ENCODE measurements at places on chromosomes 11 and 22.

- DNase-seq, result peak; percentile 46
Observed at GRCh38 chr11:124798991-124799347, 1.2 kb downstream of the MSANTD2 start.

- DNase-seq, result no peak
Observed at GRCh38 chr22:49600891-49601431, 226.7 kb downstream of the BRD1 start.

- no peak for DNase-seq
Observed at GRCh38 chr22:29641042-29641699, 37.7 kb downstream of the NF2 start.

DNA sequence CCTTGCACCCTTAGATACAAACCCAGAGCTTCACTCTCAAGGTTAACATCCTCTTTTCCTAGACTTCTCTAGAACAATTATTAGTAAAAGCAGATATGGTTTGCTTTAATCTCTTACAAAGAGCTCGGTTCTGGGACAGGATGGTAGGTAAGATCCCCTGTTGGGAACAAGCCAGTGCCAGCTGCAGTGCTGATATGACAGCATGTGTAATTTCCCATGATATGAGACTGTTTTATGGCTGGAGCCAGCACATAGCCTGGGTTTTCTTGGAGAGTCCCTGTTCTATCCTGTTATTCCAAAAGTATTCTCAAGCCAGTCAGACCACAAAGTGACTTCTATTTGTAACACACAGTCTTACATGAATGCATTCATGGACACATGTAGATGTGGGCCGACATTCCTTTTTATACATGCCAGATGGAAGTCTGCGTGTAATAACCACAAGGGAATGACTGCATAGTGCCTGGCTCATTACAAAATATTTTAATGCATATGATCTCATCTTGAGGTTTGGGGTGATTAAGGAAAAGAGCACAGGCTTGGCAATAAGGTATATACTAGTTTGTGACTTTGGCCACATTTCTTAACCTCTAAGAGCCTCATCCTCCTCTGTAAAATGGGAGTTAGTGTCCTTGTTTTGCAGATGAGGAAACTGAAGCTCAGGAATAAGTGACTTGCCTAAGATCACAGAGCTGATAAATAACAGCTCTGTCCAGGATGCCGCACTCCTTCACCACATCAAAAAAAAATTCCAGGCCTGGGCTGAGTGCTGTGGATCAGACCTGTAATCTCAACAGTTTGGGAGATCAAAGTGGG, 21.8 kb downstream of the CLMP start:
- DNase-seq, result peak; percentile 43

DNA sequence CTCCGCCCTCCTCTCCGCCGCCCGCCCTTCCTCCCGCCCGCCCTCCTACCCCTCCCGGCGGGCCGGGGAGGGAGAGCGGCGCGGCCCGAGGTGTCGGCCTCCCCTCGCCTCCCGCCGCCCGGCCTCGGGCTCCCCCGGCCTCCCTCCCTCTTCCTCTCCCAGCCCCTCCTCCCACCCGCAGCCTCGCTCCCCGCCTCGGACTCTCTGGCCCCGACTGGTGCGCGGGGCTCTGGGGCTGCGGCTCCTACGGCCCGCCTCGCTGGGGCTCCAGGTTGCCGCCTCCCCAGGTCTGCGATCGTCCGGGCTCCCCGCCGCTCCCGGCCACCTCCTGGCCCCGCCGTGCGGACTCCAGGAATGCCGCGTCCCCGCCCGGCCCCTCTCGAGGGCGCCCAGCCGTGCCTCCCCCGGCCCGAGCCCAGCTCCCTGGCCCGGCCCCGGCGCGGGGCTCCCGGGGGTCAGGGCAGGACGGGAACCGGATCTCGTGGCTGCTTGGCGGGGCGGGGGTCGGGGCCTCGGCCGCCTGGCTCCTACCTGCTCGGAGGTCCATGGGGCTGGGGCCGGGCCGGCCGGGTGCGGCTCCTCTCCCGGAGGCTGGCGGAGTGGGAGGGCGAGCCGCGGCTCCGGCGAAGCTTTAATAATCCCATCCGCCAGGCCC, at the start of gene CLCF1:
CLCF1 (minus strand) TSS at position 606 of the 655 bp plus-strand sequence; CDS start at position 547, 59 bp downstream.
- peak; percentile 81 for DNase-seq

- DNase-seq, result no peak
Observed at GRCh38 chr11:116049383-116049782, 545.2 kb upstream of the CADM1 start.

- peak; percentile 94 for DNase-seq
Observed at GRCh38 chr11:18588297-18589252, at the start of gene UEVLD. TSS of gene UEVLD (minus strand) at chr11:18588734. CDS start at chr11:18588654, 80 bp downstream.

- DNase-seq, result peak; percentile 86
Observed at GRCh38 chr22:50530877-50531545, 1.2 kb upstream of the TYMP start.

Measured in femur (tissue), 1 donor.